SHP77 treated with DMSO at 0.1 percent for 48 hours (cell line): ENCODE measurements at places on chromosomes 3 and 15.

DNA sequence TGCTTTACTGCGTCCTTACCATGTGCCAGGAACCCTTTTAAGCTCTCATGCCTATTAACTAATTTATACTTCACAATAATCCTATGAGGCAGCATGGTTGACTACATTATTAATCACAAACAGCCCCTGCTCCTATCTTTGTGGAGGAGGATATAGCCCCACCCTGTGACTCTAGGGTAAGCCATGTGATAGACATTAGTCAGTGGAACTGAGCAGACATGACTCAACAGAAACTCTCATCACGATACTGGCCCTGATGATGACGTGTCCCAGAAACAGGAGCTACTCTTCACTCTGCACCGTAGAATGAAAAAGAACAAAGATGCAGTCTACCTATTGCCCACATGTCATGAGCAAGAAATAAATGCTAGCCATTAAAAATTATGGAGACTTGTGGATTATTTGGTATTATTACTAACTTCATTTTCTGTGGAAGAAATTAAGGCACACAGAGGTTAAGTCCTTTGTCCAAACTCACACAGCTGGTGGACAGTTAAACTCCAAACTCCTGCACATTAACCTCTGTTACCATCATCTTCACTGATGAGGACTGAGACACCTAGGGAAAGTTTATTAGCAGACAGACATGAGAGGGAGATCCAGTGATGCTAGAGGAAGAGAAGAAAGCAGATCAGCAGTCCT lies 51.2 kb downstream of the CFAP20DC start:
- no peak for DNase-seq

GRCh38 chr15:41331833-41332193 lies 578 bp downstream of the OIP5 start:
- DNase-seq: no peak

- no peak for DNase-seq
Observed at GRCh38 chr15:62748196-62748595, 294.4 kb upstream of the TPM1 start.

DNA sequence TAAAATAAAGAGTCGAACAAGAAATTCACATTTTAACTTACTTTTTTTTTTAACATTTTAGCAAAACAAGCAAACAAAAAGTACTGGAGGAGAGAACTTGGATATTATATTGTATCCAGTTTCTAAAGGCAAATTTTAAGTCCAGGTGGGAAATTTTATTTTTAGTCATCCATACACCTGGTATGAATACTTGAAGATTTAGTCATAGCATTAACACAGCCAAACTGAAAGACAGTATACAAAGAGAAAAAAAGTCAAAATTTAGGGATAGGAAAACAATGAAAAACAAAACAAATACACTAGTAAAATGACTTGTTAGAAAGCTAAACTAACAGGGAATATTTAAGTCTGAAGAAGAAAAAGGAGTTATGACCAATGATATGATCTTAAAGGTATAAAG lies 69.1 kb downstream of the PROS1 start:
- no peak for DNase-seq

GRCh38 chr15:85813234-85813633 lies 18.5 kb upstream of the KLHL25 start:
- no peak for DNase-seq

DNA sequence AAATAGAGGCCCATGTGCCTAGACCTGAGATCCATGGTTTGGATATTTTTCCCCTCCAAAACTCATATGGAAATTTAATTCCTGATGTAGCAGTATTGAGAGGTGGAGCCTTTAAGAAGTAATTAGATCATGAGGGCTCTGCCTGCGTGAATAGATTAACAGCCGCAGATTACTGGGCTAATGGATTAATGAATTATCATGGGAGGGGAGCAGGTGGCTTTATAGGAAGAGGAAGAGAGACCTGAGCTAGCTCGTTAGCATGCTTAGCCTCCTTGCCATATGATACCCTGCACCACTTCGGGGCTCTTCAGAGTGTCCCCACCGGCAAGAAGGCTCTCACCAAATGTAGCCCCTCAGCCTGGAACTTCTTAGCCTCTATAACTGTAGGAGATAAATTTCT lies 15.8 kb downstream of the ARHGEF26 start:
- no peak for DNase-seq

DNA sequence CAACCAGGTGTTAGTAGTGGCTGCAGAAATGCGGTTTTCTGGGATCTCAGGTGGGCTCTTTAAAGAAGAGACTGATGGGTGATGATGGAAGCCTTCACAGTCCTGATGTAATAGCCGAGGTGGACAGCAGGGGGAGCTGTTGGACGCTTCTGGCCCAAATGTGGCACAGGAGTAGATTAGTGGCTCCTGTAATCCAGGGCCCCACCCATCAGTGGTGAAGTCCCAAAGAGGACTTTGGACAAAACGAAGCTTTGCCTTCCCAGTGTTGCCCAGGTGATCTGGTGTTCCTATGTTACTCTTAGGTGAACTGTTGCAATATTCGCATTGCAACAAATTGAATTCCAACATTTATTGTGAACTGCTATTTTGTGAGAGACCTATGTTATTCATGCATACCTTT lies 31.8 kb upstream of the MYZAP start:
- DNase-seq: peak; percentile 12

DNA sequence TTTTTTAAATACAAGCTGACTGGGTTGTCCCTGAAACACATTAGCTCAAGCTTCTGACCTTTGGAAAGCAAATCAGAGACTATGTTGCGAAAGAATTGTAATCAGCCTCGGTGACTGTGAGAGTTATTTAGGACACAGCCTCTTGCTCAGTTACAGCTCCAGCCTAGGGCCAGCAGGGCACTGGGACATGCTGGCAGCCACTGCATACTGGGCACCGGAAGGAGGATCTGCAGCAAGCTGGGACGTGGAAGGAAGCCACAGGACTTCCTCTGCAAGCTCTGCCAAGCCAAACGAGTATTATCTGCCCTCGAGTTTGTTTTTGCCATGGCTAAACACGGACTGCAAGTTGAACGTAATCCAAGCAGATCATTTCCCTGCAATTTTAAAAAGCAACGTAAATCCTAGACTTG lies 24.4 kb upstream of the COPG1 start:
- DNase-seq: no peak

GRCh38 chr3:45554006-45554666 lies 40.4 kb upstream of the LIMD1 start:
- no peak for DNase-seq

- no peak for DNase-seq
Observed at GRCh38 chr15:69504352-69505040, 51.9 kb downstream of the RPLP1 start.

- DNase-seq: no peak
Observed at GRCh38 chr3:107208796-107209195, 168.4 kb upstream of the CCDC54 start.

DNA sequence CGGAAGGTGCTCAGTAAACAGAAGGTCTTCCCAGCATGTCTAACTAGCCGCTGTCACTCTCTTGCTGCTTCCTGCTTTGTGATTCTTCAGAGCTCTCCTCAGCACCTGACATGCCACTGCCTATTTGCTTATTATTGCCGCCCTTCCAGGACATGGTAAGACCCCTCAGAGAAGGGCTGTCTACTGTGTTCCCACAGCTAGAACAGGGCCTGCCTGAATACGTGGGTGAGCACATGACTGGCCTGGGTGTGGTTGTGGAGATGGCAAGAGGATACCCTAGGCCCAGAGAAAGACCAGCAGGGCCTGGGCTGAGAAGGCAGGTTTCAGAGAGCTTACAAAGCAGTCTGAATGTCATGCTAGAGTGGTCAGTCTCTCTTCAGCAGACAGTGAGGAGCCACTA lies 2.4 kb upstream of the EPHB1 start:
- no peak for DNase-seq

GRCh38 chr3:131503320-131503635 lies 507 bp upstream of the MRPL3 start:
- DNase-seq: no peak

GRCh38 chr3:44961888-44962287 lies 14.1 kb downstream of the ZDHHC3 start:
- DNase-seq: no peak

- DNase-seq: no peak
Observed at GRCh38 chr3:64460141-64460730, 227.6 kb downstream of the ADAMTS9 start.
